ENCODE measurements at places on chromosomes 6 and 20.

DNA sequence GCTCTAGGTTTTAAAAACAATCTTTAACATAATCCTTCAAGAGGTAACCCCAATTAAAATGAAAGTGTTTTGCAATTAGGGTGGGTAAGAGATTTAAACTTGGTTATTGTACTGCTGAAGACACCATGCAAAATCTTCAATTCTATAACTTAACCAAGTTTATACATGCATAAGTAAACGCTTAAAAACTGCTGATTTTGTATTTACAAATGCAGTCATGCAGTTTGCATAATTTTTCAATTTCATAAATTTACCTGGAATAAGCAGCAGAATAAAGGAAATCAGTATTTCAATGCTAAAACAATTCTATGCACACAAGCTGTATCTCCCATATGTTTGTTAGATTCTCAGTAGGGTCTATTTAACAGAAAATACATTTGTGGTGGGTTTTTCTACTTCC is 22.9 kb downstream of the SSR1 start:
- no peak for DNase-seq

- DNase-seq: no peak
These were observed 4.6 kb downstream of the MSH5 start for GRCh38 chr6:31744422-31744821.

DNA sequence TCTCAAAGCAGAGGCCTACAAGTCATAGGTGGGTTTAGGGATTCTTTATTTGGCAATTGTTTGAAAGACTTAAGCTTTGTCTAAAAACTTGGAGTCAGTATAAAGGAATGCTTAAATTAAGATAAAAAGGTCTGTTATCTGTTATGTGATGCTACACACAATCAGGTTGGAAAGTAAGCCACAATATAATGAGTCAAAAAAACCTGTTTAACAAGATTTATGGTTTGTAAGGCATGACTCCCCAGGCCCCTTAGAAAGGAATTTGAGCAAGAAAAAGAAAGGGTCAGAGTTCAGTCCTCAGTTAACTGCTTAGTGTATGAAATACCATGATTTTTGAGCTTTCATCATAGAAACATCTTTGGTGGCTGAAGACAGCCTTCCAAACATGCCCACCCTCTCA is 66.8 kb upstream of the HMGN3 start:
- DNase-seq: no peak

DNA sequence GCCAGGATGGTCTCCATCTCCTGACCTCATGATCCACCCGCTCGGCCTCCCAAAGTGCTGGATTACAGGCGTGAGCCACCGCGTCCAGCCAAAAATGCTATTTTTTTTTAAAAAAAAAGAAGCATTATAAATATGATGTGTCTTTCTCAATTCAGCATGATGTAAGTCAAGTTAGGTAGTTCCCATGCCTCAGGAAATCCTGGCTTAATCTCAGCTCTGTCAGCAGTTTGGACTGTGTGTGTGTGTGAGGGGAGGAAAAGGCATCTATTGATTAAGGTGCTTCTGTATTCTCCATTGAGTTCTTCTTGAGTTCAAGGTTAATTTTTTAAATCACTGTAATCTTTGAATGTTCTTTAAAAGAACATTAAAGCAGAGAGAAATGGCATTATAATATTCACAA is 51.5 kb downstream of the GMDS start:
- no peak for DNase-seq

- no peak for DNase-seq
These were observed 775 bp downstream of the PFDN4 start for GRCh38 chr20:54208548-54209176.

DNA sequence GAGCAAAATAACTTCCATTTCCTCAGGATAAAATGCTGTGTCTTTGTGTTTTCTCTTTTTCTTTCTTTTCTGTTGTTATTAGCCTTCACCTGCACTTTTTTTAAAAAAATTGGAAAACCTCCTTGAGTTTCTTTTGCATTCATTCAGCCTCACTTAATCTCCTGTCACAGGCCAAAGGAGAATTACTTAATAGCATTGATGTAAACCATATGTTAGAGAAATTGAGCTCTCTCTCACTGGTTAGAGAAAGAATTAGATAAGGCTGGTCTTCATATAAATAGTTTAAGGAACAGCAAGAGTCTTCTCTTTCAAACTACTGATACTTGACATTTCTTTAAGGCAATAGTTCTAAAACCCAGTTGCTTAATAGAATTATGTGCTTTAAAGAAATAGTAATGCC is 564.2 kb downstream of the TFAP2B start:
- no peak for DNase-seq

GRCh38 chr6:106700581-106700980 is 71.2 kb downstream of the QRSL1 start:
- no peak for DNase-seq

DNA sequence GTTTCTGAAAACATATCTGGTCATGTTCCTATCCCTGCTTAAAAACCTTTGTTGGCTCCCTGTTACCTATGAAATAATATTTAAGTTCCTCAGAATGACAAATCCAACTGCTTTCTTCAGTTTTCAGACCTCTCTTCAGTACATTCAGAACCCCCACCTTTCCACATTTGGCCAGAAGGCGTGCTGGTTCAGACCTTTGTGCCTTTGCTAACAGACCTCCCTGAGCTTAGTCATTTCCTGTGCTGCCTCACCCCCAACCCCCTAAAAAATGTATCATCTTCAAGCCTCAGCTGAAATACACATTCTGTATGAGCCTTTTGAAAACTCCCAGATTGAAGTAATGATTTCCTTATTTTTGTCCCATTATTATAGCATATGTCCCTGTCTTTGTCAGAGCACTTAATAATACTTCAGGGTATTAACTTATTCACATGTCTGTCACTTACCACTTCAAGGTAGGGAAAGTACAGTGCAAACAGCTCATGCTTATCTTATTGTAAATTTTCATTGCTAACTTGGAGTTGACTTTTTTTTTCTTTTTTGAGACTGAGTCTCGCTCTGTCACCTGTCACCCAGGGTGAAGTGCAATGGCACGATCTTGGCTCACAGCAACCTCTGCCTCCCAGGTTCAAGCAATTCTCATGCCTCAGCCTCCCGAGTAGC is 19.7 kb downstream of the FAM217A start:
- DNase-seq: peak; percentile 30

GRCh38 chr20:34164381-34164984 is 52.4 kb upstream of the EIF2S2 start:
- DNase-seq: no peak

- DNase-seq: no peak
These were observed 3.2 kb downstream of the GFOD1 start for GRCh38 chr6:13484138-13484708.

- no peak for DNase-seq
These were observed 77.4 kb downstream of the PRDM1 start for GRCh38 chr6:106163446-106163965.

DNA sequence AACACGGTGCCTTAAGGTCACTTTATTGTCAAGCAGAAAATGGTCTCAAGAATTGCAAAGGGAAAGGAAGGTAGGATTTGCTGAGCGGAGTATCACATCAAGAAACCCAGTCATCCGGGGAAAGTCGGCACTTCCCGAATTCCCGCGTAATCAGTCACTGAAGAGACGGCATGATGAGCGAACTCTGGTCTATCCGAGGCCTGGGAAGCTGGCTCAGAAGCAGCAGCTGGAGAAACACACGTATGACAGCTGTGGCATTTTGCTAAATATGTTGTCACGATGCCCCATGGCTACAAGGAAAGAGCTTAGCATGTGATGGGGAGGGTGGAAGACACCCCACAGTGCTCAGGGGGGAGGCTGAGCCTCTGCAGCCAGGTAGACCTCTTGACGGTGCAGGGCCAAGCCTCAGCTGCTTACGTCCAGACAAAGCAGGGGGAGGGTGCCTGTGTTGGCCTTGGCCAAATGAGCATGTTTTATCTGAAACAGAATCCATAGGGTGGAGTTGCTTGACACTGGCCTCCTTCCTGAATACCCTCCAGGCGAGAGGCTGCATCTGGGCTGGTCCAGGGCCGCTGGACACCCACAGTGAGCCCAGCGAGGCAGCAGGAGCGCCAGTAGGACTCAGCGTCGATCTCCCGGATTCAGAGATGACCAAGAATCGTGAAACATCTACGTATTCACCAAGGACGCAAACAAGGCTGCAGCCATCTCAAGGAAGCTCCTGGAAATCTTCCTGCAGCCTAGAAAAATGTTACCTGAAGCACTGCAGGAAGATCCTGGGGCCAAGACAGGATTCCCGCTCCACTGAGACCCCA is 118.8 kb upstream of the AFDN start:
- DNase-seq: no peak

GRCh38 chr20:3039426-3039825 is 4.0 kb upstream of the GNRH2 start:
- no peak for DNase-seq

DNA sequence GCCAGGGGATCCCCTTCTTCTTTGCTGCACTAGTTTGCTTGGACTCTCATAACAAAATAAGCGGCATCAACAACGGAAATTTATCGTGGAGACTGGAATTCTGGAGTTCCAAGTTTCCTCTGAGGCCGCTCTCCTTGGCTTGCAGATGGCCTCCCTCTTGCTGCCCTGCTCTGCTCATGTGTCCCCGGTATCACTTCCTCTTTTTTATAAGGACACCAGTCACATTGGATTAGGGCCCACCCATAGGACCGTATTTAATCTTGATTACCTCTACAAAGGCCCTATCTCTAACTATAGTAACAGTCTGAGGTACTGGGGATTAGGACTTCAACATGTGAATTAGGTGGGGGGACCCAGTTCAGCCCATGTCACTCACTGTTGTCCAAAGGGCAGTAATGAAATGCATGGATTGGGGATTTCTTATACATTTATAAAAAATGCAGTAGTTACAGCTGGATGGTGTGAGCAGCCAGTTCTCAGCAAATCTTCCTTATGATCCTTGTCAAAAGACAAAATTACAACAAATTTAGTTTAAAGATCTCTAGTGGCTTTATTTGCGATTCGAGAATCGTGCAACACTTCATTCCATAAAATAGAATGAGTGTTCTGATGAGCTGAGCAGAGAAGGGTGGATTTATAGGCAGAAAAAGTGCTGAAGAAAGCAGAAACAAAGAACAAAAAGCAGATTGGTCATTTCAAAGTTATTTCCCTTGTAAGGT is 59.3 kb upstream of the AKAP12 start:
- no peak for DNase-seq

GRCh38 chr6:145372671-145373151 is 362.6 kb downstream of the EPM2A start:
- DNase-seq: no peak

- no peak for DNase-seq
These were observed 239.7 kb upstream of the GMDS start for GRCh38 chr6:2485116-2485515.

DNA sequence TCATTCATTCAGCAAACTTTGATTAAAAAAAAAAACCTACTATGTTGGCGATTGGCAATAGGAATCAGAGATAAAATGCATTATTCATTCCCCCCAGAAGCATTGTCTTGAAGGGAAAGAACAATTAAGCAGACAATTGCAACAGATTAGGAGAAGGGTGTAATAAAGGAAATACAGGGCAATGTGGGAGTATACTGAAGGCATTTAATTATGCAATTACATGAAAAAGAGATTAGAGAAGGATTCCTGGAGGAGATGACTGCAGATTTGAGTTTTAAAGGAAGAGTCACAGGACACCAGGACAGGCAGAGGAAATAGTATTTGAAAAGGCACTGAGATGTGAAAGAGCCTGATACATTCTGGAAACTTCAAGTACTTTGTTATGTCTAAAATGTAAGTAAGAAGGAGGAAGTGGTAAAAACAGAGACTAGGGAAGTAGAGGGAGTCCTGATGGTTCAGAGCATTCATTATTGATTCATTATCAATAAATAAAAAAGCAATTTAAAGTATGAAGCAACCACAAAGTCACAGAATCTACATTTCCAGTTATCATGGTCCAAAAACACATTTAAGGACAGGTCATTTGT is 43.7 kb downstream of the THEMIS start:
- no peak for DNase-seq

GRCh38 chr6:127205036-127205435 is 61.6 kb upstream of the RNF146 start:
- no peak for DNase-seq

DNA sequence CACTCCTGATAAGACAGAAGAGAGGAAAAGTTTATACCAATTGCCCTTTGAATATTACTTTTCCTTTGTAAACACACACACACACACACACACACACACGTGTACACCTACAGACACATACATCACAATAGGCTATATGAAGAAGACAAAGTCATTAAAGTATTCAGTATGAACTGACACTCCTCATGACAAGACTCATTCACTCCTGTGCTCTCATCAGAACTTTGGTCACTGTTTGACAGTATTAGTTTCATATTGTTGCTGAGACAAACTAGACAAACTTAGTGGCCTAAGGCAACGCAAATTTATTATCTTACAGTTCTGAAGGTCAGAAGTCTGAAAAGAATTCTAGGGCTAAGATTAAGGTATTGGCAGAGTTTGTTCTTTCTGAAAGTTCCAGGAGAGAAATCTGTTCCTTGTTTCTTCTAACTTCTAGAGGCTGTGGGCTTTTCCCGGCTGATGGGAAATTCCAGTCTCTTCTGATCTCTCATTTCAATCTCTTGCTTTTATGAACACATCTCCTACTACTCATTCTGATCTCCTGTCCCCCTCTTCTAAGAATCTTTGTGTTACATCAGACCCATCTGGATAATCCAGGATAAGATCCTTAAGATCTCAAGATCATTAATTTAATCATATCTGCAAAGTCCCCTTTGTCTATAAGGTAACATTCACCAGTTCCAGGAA is 171.3 kb downstream of the HACE1 start:
- no peak for DNase-seq

GRCh38 chr6:42498473-42499128 is 46.9 kb upstream of the TRERF1 start:
- no peak for DNase-seq

DNA sequence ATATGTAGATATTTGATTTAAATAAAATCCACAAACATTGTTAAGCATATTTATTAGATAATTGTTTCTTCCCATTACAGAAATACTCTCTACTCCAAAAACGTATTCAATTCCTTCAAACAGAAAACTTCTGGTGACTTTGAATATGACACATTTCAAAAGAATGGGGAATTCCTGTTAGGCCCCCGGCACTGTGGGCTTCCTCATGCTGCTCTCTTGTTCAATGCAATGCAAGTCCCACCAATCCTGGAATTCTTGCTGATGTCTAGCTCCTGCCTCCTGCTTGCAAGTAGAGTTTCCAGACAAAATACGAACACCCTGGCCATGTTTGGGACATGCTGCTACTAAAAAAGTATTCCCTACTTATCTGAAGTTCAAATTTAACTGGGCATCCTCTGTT is 544.1 kb downstream of the QKI start:
- no peak for DNase-seq

- no peak for DNase-seq
These were observed 46.8 kb downstream of the PCNA start for GRCh38 chr20:5072756-5073659.

- DNase-seq: no peak
These were observed 543.9 kb upstream of the JARID2 start for GRCh38 chr6:14701946-14702345.
